ENCODE measurements at places on chromosomes 2 and 18.

GRCh38 chr2:134379293-134379692 is 125.4 kb downstream of the MGAT5 start:
- H3K27ac ChIP-seq = peak overlapping the region; percentile 22
- H3K36me3 ChIP-seq = peaks cover 6% of the 10 kb centered on the region
- DNase-seq = no peak

DNA sequence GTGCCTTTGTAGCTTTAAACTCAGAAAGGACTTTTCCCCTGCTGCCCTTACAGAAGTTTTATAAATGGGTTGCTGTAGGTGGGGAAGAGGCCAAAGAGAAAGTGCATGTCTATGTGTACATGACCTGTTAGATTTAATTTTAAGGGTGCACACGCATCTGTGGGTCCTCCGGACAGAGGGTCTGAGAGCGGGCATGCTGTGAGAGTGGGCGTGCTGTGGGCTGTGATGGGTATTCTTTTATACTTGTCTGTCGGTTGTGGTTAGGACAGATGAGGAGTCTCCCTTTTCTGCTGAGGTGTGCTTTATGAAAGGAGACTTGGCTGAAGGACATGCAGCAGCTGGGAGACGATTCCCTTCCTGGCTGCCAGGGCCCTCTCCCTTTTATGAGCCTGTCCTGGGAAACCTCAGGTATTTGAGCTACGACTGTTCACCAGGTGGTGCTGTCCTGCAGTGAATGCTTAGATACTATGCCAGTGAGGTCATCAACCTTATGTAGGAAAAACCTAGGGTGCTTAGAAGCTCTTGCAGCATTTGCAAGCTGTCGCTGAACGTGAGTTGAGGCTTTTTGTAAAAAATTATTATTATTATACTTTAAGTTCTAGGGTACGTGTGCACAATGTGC is 67.5 kb downstream of the TANC1 start:
- DNase-seq = no peak
- H3K4me3 ChIP-seq = no peak overlapping the region
- peaks cover 22% of the 10 kb centered on the region for H3K4me1 ChIP-seq
- peaks cover 21% of the 10 kb centered on the region for H3K36me3 ChIP-seq
- H3K27ac ChIP-seq = peak overlapping the region; percentile 83

DNA sequence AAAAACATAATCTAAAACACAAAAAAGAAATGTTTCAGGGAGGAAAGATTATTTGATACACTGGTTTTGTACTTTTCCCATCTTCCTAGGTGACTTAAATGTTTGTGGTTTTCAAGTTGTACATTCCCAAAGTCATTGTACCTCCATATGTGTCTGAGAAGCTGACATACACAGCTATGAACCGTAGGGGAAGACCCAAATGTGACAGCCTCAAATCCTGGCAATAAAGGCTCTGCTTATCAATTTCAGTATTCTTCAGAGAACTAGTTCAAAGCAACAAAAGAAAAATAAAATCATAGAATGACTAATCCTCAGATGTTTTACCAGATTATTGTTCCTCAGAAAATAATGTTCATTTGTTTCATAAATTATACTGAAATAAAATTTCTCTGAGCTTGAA is 2.5 kb downstream of the DYNC2LI1 start:
- DNase-seq = no peak
- peaks cover 6% of the 10 kb centered on the region for H3K4me1 ChIP-seq
- no peak overlapping the region for H3K27ac ChIP-seq
- no peaks in the 10 kb centered on the region for H3K27me3 ChIP-seq
- peaks cover 12% of the 10 kb centered on the region for H3K36me3 ChIP-seq
- no peak overlapping the region for H3K4me3 ChIP-seq

- H3K4me3 ChIP-seq = no peak overlapping the region
- H3K36me3 ChIP-seq = no peaks in the 10 kb centered on the region
Measured at GRCh38 chr18:25544546-25545287, 192.8 kb upstream of the ZNF521 start.

GRCh38 chr2:104432401-104432800 is 421.5 kb upstream of the POU3F3 start:
- H3K4me1 ChIP-seq = peaks cover 4% of the 10 kb centered on the region
- H3K27me3 ChIP-seq = peaks cover 9% of the 10 kb centered on the region
- H3K27ac ChIP-seq = no peak overlapping the region
- H3K36me3 ChIP-seq = no peaks in the 10 kb centered on the region
- no peak overlapping the region for H3K4me3 ChIP-seq

DNA sequence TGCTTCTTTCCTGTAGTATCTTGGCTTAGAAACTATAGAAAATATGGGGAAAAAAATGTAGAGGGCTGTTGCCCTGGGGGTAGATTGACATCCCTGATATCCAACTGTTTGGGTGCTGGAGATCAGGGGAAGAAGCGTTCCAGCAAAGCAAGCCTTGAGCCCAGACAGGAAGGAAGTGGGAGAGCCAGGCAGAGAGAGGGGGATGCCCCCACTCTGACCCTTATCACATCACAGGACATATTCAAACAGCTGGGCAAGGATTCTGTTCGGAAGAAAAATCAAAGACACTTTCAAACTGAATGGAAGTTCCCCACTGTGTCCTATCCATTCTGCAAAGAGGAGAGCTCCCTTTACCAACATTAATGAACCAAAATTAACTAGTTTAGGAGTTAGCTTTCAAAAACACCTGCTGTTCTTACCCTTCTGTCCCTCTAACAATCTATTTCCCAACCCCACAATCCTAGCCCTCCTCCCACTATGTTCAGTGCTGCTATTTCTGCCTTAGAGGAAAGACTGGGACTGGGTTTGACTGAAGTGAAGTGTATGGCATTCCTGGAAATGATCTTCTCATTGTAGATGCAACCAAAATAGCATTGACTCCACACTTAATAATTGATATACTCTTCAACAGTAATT is 16.9 kb upstream of the KCNG3 start:
- DNase-seq = no peak
- no peaks in the 10 kb centered on the region for H3K36me3 ChIP-seq
- no peak overlapping the region for H3K27ac ChIP-seq
- no peak overlapping the region for H3K4me3 ChIP-seq
- no peaks in the 10 kb centered on the region for H3K27me3 ChIP-seq
- peaks cover 5% of the 10 kb centered on the region for H3K4me1 ChIP-seq

GRCh38 chr2:3532941-3533340 is 13.6 kb upstream of the ADI1 start:
- DNase-seq = no peak
- H3K27ac ChIP-seq = no peak overlapping the region
- peaks cover 11% of the 10 kb centered on the region for H3K4me1 ChIP-seq
- H3K27me3 ChIP-seq = no peaks in the 10 kb centered on the region

DNA sequence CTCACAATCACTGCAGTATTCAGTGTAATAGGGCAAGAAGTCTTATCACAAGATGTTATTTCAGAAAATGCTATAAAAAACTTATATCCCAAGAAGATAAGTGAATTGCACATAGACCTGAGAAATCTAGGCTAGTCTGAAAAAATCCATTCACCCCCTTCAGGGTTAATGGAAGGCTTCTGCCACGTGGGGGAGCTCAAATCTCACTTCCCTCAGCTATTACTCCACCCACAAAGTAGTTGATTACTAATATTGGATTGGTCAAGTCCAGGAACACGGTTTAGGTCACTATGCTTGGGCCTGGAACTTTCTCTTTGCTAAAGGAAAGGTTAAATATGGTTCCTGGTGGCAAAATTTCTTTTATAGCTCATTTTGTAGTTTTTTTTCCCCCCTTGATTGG is 51.2 kb upstream of the ADAM23 start:
- H3K4me1 ChIP-seq = peaks cover 8% of the 10 kb centered on the region
- no peak overlapping the region for H3K27ac ChIP-seq
- H3K36me3 ChIP-seq = peaks cover 5% of the 10 kb centered on the region
- peaks cover 4% of the 10 kb centered on the region for H3K27me3 ChIP-seq
- DNase-seq = no peak

DNA sequence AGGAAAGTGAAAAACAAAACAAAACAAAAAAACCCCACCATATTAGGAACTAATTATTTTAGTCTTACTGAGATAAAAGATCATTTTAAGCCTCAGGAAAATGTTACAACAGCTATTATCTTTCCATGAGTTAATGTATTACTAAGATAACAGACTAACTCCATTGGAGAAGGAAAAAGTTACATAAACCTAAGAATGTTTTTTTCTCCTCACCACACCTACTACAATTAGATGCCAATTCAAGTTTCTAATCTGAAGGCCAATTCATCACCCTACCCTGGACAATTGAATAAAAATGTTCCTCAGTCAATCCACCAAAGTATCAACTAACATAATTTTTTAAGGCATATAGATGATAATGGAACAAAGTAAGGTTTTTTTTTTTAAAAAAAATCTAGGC is 10.2 kb upstream of the GFPT1 start:
- DNase-seq = no peak
- no peaks in the 10 kb centered on the region for H3K27me3 ChIP-seq
- H3K4me1 ChIP-seq = peaks cover 4% of the 10 kb centered on the region
- H3K4me3 ChIP-seq = no peak overlapping the region

- no peak overlapping the region for H3K27ac ChIP-seq
- H3K4me1 ChIP-seq = no peaks in the 10 kb centered on the region
- peaks cover 15% of the 10 kb centered on the region for H3K27me3 ChIP-seq
Measured at GRCh38 chr2:240432820-240433801, 2.4 kb upstream of the GPC1 start.

DNA sequence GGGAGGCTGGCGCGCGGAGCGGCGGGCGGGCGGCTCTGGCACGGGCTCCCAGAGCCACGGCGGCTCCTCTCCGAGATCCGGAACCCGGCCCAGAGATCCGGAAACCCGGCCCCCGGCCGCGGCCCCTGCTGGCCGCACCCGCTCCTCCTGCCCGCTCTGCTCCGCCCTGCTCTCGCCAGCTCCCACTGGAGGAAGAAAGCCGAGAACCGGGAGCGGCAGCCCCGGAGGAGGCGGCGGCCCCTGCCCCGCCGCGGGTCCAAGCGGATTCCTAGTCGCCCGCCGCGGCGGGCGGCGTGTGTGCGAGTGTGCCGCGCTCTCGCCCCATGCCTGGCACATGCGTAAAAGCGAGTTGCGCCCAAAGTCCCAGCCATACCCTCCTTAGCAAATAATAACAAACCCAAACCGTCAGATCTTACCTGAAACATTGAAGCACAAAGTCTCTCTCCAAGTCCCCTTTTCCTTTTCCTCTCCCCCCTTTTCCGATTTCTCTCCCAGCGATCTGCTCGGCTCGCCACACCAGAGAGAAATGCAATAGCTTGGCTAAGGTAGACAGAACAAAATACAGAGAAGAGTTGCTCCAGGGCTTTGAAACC is 108.7 kb upstream of the KCTD1 start:
- peaks cover 10% of the 10 kb centered on the region for H3K27me3 ChIP-seq
- peak overlapping the region; percentile 97 for H3K27ac ChIP-seq
- H3K4me3 ChIP-seq = peak overlapping the region; percentile 97
- DNase-seq = peak; percentile 57

GRCh38 chr2:138922973-138923563 is 142.9 kb upstream of the NXPH2 start:
- no peak for DNase-seq
- H3K4me3 ChIP-seq = no peak overlapping the region
- H3K27ac ChIP-seq = no peak overlapping the region
- no peaks in the 10 kb centered on the region for H3K36me3 ChIP-seq
- H3K4me1 ChIP-seq = peaks cover 1% of the 10 kb centered on the region

DNA sequence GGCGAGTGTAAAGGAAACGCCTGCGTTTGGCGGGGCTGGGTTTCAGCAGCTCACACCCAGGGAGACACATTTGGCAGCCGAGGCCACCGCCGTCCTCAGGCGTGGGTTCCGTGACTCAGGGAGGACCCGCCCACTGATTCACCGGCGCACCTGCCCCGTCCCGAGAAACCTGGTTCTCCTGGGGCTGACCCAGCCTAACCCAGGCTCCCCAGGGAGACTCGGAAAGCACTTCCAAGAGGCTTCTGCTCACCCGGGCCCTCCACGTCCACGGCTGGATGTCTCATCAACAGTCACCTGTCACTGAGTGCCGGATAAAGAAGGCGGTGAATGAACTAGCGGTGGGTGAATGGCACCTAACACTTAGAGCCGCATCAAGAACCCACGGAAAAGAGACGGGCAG is 126.4 kb upstream of the CTDP1 start:
- no peak overlapping the region for H3K4me3 ChIP-seq
- no peaks in the 10 kb centered on the region for H3K36me3 ChIP-seq
- H3K4me1 ChIP-seq = no peaks in the 10 kb centered on the region

DNA sequence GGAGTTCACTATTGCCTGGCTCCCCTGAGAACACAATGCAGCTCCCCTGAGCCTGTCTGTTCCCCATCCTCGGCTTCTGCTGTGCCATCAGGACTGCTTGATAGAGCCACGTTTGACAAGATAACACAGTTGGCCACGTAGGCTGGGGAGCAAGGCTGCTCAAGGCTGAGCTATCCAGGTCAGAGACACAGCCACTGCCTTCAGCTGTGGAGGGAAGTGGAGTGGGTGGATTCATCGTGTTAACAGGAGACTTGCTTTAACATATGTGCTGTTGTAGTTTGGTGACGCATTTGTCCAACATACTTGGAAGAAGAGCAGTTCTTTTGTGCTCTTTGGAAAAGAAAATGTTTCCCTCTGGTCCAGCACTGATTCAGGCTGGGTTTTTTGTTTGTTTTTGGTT is 68.8 kb downstream of the WDSUB1 start:
- H3K36me3 ChIP-seq = peaks cover 16% of the 10 kb centered on the region
- no peak overlapping the region for H3K27ac ChIP-seq
- H3K4me1 ChIP-seq = no peaks in the 10 kb centered on the region
- H3K27me3 ChIP-seq = no peaks in the 10 kb centered on the region
- H3K4me3 ChIP-seq = no peak overlapping the region
- DNase-seq = no peak

DNA sequence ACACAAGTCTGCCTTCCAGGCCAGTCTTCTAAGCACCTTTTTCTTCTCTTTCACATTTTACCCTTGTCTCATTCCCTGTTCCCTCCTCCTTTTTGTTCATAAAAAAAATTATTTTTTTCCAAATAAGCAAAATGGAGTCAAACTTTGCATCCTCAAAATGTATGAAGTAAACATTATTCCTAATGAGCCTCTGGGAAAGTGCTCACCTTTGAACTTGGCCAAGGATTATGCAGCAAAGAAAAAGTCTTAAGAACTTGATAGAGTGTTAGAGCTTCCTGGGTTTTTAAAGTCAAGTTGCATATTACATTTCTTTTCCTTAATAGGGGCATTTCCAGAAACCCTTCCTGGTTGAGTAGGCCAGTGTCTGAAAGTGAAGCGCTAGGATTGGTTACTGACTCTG is 31.6 kb downstream of the EPAS1 start:
- H3K27ac ChIP-seq = no peak overlapping the region
- no peak for DNase-seq
- H3K4me1 ChIP-seq = peaks cover 18% of the 10 kb centered on the region
- no peaks in the 10 kb centered on the region for H3K36me3 ChIP-seq
- H3K27me3 ChIP-seq = peaks cover 31% of the 10 kb centered on the region
- H3K4me3 ChIP-seq = no peak overlapping the region

DNA sequence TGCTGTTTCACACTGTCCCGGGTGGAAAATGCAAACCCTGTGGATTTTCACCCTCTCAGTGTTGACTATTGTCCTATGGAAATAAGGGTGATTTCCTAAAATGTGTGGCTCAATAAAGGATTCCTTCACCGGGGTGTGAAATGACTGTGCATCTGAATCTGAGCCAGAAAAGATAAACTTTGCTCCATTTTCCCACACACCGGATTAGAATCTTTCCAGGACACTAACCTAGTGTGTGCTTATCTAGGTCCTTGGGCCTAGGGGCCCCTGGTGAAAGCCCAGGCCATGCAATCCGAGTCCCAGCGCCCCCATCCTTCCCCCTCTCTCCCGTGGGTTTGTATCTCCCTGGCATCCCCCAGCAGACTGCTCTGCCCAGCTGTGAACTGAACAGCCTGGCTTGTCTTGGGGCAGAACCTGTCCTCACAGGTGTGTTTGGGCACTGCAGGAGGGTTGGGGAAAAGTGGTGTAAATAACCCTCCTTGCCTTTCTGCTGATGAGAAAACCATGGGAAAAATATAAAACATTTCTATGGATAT is 17.3 kb downstream of the KLHL29 start:
- H3K4me3 ChIP-seq = no peak overlapping the region
- no peak for DNase-seq
- peaks cover 11% of the 10 kb centered on the region for H3K4me1 ChIP-seq

All from progenitor cell of endocrine pancreas (in vitro differentiated cells).